ENCODE measurements at places on chromosomes 6 and 20. TPM values are rescaled to one million over a fixed set of nuclear protein-coding genes. Genes with fewer than 3 reads are reported as not detected.

The RAB23 gene
- 10.9 TPM for total RNA-seq

The HLA-DQB1 gene
- total RNA-seq = 2.0 TPM

The FBXO5 gene
- total RNA-seq = 1.6 TPM

The GSTA2 gene
- total RNA-seq = not detected

The TGM6 gene
- total RNA-seq = not detected

The OPRL1 gene
- 0.52 TPM for total RNA-seq

The THBS2 gene
- total RNA-seq = 6.9 TPM

The HSPA1L gene
- 2.2 TPM for total RNA-seq

The IFT52 gene
- total RNA-seq = 6.6 TPM

The SAMD3 gene
- not detected for total RNA-seq

- no peak for DNase-seq
These were observed 1.4 kb upstream of the MAN1A1 start for GRCh38 chr6:119350952-119351372.

DNA sequence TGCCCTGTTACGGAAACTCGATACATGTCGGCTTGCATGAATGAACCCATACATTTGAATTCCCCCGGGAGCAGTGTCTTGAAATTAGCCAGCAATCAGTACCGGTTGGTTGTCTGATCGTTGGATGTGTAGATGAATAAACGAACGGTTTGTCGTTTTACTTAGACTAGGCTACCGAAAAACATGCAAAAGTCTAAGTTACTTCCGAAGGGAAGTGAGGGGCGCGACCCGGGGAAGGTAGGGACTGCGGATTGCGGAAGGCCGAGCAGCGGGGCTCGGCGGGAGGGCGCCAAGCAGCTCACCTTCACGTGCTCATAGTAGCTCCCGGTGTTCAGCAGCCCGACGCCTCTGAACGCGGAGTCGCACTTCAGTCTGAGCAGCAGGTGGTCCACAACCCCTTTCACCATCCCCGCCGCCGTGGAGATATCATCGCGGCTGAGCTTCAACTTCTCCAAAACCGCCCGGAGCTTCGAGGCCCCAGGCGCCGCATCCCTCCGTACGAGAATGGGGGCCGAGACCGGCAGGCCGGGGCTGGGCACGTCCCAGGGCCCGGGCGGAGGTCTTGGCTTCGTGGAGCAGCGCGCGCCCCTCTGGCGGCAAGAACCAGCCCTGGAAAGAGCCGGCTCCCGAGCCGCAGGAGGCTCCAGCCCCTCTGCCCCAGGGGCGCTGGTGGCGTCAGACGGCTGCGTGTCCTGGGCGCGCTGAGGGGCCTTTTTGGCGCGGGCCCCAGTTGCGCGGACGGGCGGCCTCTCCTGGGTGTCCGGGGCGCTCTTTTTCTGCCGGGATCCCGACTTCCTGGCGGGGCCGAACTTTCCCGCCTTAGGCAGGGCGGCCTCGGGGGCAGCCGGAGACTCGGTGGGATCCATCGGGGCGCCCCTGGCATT, 632 bp downstream of the CGAS start:
- peak; percentile 32 for DNase-seq

DNA sequence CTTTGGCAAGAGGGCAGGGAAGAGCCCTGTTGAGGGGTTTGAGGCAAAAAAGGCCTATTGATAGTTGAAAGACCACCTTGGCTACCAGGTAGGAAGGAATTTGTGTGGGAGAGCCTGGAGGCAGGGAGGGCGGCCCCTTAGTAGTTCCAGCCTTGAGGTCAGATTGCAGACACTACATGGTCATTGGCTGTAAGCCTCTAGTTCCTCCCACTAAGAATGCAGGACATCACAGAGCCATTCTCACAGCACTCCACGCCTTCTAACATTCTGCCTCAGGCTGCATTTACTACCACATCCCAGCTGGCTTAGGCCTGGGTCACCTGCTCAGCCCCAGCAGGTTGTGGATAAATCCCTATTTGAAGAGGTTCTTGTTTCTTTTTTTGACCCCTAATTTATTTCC, 91.0 kb upstream of the SNX9 start:
- DNase-seq = no peak

DNA sequence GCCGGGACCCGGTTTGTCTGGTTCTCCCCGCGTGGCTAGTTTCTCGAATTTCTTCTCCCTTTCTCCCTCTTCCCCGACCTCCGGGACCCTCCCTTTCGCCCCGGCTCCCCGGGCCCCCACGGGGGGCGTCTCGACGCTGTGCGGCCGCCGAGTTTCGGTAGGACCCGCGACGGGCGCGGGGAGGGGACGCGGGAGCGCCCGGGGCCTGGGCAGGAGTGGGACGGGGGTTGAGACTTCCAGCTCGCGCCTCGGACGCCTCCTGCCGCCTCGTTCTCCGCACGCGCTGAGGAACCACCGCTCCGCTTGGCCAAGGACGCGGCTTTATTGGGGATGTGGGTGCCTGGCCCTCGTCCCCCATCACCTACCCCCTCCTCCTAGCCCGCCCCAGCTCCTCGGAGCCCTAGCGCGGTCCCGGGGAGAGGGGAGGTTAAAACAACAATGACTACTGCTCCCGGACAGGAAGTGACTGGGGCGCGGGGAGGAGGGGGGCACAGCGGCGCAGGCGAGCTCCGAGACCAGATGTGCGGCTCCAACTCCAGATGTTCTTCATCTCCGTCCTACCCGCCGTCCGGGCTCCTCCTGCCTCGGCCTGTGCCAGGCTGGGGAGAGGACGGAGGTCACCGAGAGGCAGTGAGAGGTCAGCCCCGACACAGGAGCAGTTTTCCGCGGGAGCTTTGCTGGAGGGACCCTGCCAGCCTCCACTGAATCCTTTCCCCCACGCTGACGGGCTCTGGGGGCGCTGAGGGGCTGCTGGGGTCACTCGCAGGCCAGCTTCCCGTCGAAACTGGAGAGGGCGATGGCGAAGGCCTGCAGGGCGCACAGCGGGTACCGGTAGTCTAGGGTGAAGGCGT, 917 bp upstream of the TEAD3 start:
- DNase-seq = peak; percentile 83

DNA sequence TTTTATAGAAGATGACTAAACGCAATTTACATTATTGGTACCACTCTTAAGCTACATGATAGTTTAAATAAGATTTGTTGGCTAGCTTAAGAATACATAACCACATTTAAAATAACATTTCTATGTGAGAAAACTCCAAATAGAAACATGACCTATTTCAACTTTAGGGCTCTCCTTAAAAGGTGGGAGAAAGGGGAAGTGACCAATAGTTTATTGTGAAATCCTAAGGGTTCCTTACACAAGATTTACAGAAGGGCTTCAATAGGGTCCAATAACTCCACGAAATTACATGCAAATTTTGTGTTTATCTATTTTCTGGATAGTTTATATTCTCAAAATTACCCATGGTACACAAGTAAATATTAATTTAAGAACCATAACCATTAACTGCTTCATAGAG, 91.6 kb upstream of the DST start:
- no peak for DNase-seq

DNA sequence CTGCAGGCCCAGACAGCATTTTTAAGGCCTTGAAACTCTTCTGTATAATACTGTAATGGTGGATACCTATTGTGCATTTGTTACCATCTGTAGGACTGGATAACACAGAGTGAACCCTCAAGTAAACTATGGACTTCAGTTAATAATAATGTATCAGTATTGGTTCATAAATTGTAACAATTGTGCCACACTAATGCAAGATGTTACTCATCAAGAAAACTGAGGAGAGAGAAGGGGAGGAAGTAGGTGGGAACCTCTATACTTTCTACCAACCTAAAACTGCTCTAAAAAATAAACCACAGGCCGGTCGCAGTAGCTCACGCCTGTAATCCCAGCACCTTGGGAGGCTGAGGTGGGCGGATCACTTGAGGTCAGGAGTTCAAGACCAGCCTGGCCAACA, 10.8 kb downstream of the MAPK13 start:
- DNase-seq = no peak

- DNase-seq = no peak
These were observed 372.5 kb downstream of the ZFAND3 start for GRCh38 chr6:38192011-38192410.

- no peak for DNase-seq
These were observed 186.9 kb downstream of the ZFP64 start for GRCh38 chr20:52004715-52005114.

DNA sequence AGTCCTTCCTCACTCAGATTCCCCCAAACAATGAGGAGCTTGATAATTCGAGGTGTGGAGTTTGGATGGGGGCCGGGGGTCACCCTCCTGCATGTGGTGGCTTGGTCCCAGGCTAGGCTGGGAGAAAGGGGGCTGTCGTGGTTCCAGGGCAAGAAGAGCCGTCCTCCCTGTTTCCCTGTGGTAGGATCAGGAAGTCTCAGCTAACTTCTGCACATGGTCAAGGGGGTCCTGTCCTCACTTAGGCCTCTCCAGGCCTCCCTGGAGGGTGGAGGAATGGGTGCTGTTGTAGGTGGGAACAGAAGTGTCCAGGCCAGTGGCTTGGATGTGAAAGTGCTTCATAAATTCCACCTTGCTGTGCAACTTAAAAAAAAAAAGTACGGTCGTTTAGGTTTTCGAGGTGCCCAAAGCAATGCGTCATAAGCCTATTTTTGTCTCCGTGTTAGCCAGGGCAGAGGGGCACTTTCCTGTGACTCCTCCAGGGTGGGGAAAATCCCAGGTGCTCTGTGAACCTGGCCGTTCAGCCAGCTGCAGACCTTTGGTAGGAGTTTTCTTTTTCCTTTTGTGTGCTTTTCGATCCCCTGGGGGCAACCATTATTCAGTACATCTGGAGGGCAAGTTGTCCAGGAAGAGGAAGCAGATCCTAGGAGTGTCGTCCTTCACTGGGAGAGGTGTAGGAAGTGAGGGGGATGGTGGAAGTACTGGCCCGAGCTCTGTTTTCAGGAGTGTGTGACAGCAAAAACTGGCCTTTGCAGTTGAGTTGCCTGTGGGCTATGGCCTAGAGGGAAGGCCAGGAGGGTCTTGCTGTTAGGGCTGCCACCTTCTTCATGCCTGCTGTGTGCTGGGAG, 9.6 kb downstream of the IGF2R start:
- DNase-seq = no peak

DNA sequence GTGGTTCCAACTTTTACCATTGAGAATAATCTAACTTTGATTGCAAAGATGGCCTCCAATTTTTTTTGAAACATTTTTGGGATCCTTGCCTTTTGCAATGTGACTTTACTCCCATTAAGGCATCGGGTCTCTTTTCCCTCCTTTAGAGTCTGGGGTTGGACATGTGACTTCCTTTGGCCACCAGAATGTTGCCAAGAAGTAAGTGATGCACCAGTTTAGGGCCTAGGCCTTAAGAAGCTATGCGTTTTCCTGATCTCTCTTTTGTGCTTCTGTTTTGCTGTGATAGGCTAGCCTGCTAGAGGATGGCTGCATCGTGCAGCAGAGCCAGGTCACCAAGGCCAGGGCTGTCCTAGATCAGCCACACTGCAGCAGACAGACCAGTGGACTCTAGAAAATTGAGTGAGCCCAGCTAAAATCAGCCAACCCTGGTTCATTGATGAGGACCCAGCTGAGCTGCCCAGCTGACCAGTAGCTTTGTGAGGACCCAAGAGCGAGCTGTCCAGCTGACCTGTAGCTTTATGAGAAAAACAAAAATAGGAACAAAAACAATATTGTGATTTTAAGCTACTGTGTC, 594.0 kb upstream of the JAG1 start:
- DNase-seq = no peak

GRCh38 chr20:64107736-64108457, 532 bp upstream of the NPBWR2 start:
- peak; percentile 5 for DNase-seq

DNA sequence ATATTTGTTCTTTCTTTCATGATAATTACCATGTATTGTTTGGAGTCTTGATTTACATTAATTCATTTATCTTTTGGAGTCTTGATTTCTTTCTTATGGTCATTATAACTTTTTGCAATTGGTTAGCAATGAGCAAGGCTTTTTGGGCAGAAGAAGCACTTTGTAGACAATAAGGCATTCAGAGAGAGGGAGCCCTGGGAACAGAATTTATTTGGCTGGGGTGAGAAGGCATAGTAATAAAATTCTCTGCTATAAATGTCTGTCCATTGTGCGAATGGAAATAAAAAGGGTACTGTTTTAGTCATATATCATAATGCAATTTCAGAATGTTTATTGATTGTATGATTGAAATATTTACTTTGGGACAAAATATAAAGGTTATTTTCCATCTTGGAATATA, 147.0 kb downstream of the SLC35F1 start:
- DNase-seq = no peak

DNA sequence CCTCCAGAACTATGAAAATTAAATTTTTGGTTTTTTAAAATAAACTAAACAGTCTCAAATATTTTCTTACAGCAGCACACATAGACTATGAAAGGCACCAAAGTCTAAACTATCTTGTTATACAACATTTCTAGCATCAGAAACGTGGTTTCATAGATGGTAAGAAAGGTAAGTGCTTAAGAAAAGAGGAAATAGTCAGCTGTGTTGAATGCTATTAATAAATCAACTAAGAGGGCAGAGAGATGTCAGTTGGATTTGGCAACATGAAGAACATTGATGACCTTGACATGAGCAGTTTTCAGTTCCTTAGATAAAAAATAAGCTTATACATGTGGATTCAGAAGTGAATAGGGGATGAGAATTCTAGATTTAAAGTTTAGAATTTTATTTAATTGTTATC, 113.6 kb downstream of the RFX6 start:
- no peak for DNase-seq

- no peak for DNase-seq
These were observed 711.9 kb upstream of the EPHA7 start for GRCh38 chr6:94131271-94131670.

DNA sequence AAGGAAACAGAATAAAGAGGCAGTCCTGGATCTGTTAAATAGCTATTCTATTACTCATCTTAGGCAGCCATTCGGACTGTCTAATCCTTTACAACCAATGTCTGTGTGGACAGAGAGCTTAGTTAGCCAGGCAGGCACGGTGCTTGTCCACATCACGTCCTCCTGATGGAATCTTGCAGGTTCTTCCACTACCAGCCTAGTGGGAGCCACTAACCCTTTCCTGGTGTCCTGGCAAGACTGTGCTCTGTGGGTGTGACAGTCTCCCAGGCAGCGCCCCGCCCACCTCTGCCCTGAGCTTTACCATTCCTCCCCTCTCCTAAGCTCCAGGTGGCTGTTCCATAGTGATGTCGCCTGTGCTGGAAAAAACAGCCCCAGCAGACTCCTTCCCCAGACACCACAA, 78.3 kb upstream of the CLDN20 start:
- no peak for DNase-seq

GRCh38 chr6:81553216-81553615, 199.3 kb downstream of the TENT5A start:
- no peak for DNase-seq

DNA sequence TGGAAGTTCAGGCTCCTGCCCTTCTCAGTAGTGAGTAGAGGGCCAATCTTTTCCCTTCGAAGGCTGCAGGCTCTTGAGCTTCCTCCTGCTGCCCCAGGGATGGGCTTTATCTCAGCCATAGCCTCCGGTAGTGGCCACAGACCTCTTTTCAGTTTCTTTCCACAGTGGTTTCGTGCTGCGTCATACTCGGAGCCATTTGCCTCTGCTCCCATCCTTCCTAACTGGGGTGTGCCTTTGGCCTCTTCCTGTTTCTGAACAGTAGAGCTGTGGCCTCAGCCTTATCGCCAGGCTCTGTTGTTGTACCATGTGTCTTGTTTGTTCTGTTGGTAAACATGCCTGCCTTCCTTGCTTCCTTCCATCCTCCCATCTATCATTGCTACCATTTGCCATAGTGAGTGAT, 54.1 kb downstream of the TULP4 start:
- no peak for DNase-seq

- DNase-seq = no peak
These were observed 78.2 kb downstream of the TCP11 start for GRCh38 chr6:35062676-35063574.

GRCh38 chr6:5205877-5206850, 54.6 kb downstream of the LYRM4 start:
- DNase-seq = peak; percentile 67

All from left ventricle myocardium inferior (tissue), 1 donor.